CD4-positive, alpha-beta memory T cell (primary cell): ENCODE measurements at places on chromosomes 1 and 21.
A peak's percentile ranks its signal among the peaks of the same experiment; 100 is the strongest.

- DNase-seq, result no peak
These were observed 10.4 kb downstream of the MUL1 start for GRCh38 chr1:20497506-20497905.

GRCh38 chr1:108521990-108522393 lies 37.9 kb upstream of the EEIG2 start:
- DNase-seq, result no peak

DNA sequence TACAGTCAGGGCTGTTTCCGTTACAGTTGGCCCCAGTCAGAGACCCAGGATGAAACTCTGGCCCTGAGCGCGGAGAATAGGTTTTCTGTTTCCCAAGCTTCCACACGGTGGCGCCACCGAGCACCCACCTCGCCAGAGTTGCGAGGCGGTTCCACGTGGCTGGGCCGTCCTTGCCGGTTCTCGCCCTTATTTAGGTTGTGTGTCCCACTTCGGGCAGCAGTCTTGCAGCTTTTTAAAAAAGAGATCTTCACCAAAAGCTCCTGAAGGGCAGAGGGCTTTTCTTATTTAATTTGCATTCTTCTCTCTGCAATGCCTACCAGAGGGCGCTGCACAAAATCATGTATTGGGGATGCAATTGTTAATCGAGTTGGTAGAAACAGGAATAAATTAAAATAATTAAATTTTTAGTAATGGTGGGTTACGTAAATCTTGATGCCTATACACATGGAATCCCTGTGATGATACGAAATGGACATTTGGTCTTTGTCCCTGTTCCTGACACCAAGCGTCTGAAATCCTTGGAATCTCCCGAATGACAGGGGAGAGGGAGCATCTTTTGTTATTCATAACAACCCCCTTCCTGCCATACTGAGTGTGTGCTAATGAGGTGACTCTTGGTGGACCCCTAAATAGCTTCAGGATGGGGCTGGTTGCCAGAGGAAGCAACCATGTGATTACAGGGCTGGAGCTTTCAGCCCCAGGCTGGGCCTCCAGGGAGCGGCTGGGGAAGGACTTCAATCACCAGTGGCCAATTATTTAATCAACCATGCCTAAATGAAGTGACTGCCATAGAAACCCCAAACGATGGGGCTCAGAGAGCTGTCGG lies 5.6 kb upstream of the S100A7 start:
- peak; percentile 50 for DNase-seq

- DNase-seq, result no peak
These were observed 28.4 kb upstream of the TMEM125 start for GRCh38 chr1:43241413-43241836.
